ENCODE measurements at places on chromosomes 1 and 21. TPM values are rescaled to one million over a fixed set of nuclear protein-coding genes. Genes with fewer than 3 reads are reported as not detected.
A peak's percentile ranks its signal among the peaks of the same experiment; 100 is the strongest.

DNA sequence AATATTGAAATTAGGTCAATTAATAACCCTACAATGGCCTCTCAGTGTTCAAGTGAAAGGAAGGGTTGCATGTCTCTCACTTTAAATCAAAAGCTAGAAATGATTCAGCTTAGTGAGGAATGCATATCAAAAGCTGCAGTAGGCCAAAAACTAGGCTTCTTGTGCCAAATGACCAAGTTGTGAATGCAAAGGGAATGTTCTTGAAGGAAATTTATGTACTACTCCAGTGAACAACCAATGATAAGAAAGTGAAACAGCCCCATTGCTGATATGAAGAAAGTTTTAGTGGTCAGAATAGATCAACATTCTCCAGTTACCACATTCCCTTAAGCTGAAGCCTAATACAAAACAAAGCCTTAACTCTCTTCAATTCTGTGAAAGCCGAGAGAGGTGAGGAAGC, 10.0 kb downstream of the MAEL start:
- no peak overlapping the region for H3K27ac ChIP-seq
- no peak overlapping the region for H3K4me3 ChIP-seq
- DNase-seq = no peak
- H3K4me1 ChIP-seq = peaks cover 8% of the 10 kb centered on the region

DNA sequence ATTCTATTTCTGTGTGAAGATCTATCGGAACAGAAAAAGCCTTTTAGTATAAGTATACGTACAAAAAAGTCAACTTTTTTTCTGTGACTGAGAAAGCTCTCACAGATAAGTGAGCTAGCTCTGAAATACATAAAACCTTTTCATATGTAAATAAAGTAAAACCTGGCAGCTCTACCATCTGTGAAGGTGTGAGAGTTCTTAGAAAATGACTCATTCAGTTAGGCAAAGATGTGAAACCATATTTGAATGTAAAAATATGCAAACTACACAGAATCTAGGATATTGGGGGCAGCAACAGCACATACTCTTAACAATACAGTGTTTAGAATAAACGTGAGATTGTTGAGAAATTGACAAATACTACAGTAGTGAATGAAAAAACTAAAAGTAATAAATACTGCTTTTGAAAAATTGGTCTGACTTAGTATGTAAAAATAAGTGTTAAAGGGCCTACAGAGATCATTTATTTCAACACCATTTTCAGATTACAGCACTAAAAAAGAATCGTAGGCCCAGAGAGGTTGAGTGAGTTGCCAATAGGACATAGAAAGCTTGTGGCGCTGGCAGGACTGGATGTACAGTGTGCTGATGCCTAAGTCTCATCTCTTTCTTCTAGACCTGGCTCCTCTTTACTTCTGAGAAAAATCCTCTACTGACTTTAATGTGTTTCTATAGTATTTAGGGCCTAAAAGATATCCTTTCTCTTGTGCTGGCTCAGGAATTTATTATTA, 19.8 kb downstream of the ATP6V1G3 start:
- DNase-seq = peak; percentile 37
- H3K36me3 ChIP-seq = peaks cover 2% of the 10 kb centered on the region
- peak overlapping the region; percentile 72 for H3K4me3 ChIP-seq
- no peaks in the 10 kb centered on the region for H3K27me3 ChIP-seq
- peak overlapping the region; percentile 92 for H3K27ac ChIP-seq

DNA sequence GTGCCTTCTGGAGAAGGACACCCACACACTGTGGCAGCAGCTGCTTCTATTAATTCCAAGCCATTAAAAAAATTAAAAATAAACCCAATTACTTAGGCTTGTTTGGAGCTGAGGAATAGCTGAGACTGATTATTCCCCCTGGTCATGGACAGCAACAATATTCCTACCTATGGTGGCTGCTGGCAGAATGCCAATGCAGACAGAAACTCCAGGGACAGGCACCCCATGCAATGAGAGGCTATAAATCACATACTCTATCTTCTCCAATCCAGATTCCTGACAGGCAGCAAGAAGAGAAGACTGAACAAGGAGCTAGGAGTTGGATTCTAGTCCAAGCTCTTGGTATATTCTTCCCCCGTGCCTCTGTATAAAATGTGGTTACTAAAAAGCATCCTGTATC, 275.4 kb upstream of the BEND5 start:
- H3K27ac ChIP-seq = no peak overlapping the region
- no peak overlapping the region for H3K4me3 ChIP-seq
- H3K27me3 ChIP-seq = peaks cover 4% of the 10 kb centered on the region
- no peak for DNase-seq

- H3K27ac ChIP-seq = no peak overlapping the region
- H3K27me3 ChIP-seq = no peaks in the 10 kb centered on the region
- H3K4me1 ChIP-seq = no peaks in the 10 kb centered on the region
Observed at GRCh38 chr1:81733480-81733879, 67.3 kb upstream of the ADGRL2 start.

GRCh38 chr21:38958323-38958705, 152.6 kb downstream of the ETS2 start:
- H3K36me3 ChIP-seq = no peaks in the 10 kb centered on the region
- peaks cover 19% of the 10 kb centered on the region for H3K4me1 ChIP-seq
- no peak overlapping the region for H3K4me3 ChIP-seq

Gene ARID4B
- 41.9 TPM for total RNA-seq

DNA sequence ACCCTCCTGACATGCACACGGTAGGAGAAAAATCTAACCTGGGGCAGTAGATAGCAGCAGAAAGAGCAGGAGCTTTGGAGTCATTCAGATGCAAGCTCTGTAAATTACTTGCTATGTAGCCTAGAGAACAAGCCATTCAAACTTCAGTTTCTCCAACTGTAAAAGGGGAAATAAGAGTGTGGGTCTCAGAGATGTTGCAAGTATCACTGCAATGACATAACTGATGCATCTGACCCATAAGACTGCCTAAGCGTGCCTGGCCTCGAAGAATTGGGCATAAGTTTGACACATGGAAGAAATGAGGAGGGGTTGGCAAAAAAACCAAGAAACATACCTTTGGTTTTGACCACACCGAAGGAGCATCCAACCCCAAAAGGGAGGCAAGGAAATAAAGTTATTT, 5.2 kb downstream of the AK2 start:
- peaks cover 71% of the 10 kb centered on the region for H3K36me3 ChIP-seq
- H3K4me1 ChIP-seq = peaks cover 62% of the 10 kb centered on the region
- no peak overlapping the region for H3K27ac ChIP-seq
- H3K27me3 ChIP-seq = no peaks in the 10 kb centered on the region
- no peak for DNase-seq
